ENCODE measurements at places on chromosomes 4 and X. TPM values are rescaled to one million over a fixed set of nuclear protein-coding genes. Genes with fewer than 3 reads are reported as not detected.

- no peak for DNase-seq
Observed at GRCh38 chrX:134679644-134680043, 21.4 kb upstream of the PLAC1 start.

BBS12 gene
- 3.1 TPM for polyA plus RNA-seq

DNA sequence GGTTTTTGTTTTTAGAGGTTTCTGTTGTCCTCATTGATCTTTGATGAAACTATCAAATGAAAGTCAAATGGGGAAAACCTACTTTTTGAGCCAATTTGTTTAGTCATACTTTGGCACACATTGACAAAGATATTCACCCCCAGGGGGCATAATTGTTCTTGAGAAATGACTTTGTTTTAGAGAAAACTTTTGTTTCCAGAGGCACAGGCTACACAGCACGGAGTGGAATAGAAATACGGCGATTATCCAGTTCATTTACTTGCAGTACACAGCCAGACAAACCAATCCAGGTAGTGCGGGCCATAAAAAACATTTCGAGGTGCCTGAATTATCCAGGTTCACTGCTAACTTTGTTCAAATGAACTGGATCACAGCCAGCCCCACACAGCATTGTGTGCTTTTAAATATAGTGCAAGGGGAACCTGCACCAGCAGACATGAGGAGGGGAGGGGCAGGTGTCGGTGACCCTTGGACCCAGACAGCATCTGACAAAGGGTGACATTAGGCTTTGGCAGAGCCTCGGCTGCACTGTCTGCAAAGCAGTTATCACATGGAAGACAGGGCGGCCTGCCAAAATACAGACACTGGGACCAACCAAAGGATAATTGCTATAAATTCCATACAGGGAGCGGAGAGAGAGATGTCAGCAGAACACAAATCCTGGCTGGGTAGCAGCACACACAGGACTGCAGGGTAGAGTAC lies 179.6 kb upstream of the NOCT start:
- DNase-seq, result no peak

TEX13C gene
- not detected for polyA plus RNA-seq

DNA sequence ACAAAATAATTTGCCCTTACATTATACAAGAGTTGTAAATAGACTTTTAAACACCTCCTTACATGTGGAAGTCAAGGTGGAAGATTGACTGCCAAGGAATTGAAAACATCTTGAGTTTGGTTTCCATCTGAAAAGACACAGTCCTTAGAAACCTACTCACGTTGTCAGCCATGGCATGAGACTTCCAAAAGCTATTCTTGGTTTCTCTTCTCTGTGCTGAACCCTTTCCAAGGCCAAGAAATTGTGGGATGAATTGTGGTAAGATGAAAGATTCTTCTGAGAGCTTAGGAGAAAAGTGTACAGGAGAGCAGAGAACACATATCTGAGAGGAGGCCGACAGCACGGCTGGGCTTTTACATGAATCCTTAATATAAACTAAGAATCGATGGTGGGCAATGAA lies 370.0 kb downstream of the FBXW7 start:
- DNase-seq, result no peak

GRCh38 chrX:2692221-2693112 lies 1.4 kb downstream of the CD99 start:
- DNase-seq, result no peak

DNA sequence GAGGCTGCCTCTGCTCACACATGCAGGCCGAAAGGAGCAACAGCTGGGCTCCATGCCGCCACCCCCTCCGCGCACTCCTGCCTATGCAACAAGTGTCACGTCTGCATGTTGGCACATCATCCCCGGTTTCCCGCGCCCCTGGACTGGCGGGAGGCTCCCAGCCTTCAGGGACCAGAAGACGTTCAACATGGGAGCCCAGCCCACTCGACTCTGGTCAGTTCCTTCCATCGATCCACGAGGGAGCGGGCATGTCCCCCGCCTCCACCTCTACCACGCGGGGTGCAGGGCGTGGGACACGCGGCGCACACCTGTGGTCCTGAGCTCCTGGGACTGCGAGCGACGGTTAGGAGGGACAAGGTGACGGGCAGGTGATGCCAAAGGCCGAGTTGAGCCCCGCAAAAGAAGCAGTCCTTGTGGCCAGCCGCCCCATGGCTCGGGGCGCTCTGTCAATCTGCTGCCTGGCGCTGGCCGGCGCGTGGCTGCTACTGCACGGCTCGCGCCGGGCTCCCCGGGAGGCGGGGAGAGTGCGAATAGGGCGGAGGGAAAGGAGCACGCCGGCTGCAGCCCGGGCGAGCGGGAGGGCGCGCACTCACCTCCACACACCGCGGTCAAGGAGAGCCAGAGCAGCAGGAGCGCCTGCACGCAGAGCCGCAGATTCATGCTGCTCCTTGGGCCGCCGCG lies 645 bp downstream of the APLN start:
- no peak for DNase-seq

GRCh38 chrX:8297766-8298165 lies 126.7 kb upstream of the VCX2 start:
- DNase-seq, result no peak

PASD1 gene
- 0.08 TPM for polyA plus RNA-seq

DNA sequence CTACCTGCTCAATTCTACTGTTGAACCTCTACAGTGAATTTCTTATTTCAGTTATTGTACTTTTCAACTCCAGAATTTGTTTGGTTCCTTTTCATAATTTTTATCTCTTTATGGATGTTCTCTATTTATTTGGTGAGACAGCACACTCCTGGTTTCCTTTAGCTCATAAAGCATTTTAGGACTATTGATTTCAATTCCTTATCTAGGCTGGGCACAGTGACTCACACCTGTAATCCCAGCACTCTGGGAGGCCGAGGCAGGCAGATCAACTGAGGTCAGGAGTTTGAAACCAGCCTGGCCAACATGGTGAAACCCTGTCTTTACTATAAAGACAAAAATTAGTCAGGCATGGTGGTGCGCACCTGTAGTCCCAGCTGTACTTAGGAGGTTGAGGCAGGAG lies 57.7 kb downstream of the THOC2 start:
- no peak for DNase-seq

GRCh38 chrX:71532078-71532752 lies 689 bp upstream of the OGT start:
- no peak for DNase-seq

HSFX4 gene
- 0.61 TPM for polyA plus RNA-seq

DNA sequence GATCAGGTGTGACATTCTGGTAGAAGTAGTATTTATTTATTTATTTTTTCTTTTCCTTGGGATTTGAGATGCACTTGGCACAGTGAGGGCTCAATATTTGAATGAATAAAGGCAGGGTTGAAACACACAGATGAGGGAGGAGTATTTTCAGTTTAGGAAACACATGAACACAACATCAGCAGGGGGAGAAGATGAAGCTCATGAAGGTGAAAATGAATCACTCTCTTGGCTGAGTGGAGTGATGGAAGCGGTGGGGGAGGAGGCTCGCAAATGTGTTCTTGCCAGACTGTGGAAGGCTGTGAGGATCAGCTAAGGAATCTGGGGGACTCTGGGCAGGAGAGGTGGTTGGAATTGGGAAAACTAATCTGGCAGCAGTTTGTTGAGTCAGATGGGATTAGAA lies 55.3 kb downstream of the ARHGAP10 start:
- DNase-seq, result no peak

GRCh38 chr4:88104902-88105610 lies 53.4 kb downstream of the ABCG2 start:
- DNase-seq, result no peak

DNA sequence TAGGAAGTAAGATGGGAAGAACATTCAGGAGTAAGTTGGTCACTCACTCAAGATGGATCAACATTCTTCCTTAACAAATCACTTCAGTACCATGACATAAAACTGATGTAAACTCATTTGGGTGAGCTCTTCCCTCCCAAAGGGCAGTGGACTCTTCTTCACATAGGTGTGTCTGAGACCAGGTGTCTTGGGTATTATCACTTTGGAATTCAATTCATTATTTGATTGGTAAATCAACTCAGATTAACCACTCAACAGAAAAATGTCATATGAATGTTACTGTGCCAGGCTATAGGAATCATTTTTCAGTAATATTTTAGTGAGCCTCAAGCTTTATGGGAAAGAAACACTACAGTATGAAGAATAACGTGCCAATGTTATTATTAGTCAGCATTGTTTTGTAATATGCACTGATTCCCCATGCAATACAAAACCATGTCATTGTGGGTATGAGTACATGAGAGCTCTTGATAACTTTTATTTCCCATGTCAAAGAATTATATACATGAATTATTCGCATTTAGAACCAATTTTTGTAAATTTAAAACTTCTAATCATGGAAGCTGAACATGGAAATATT lies 58.6 kb upstream of the ETNPPL start:
- DNase-seq, result no peak

PAGE2 gene
- not detected for polyA plus RNA-seq

GRCh38 chrX:68640661-68641060 lies 6.8 kb upstream of the STARD8 start:
- no peak for DNase-seq

GRCh38 chrX:21373001-21373400 lies 1.2 kb upstream of the CNKSR2 start:
- DNase-seq, result no peak

GRCh38 chr4:150297861-150298474 lies 219.7 kb downstream of the DCLK2 start:
- no peak for DNase-seq

DNA sequence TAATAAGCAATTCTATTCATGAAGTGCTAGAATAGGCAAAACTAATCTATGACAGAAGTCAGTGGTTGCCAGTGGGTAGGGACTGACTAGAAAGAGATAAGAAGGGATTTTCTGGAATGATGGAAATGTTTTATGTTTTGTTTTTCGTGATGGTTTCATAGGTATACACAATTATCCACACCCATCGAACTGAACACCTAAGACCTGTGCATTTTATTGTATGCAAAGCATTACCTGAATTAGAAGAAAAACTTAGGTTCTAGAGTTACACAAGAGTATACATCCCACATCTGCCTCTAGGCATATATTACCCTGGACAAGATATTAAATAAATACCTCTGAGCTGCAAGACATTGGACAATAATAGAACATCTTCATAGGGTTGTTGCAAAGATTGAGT lies 205.2 kb downstream of the SOWAHB start:
- DNase-seq, result no peak

GRCh38 chrX:107676559-107677378 lies 48.5 kb downstream of the PRPS1 start:
- peak; percentile 48 for DNase-seq

GRCh38 chrX:20968996-20969395 lies 405.2 kb upstream of the CNKSR2 start:
- no peak for DNase-seq

KIAA1210 gene
- polyA plus RNA-seq, result 0.24 TPM

Data from forelimb muscle (tissue), 1 donor.